Foreskin keratinocyte (primary cell): ENCODE measurements at places on chromosomes 6 and 20. TPM values are rescaled to one million over a fixed set of nuclear protein-coding genes. Genes with fewer than 3 reads are reported as not detected.
A peak's percentile ranks its signal among the peaks of the same experiment; 100 is the strongest.

- no peak for DNase-seq
Observed at GRCh38 chr6:165636402-165637048, 26.5 kb downstream of the PDE10A start.

Gene SRSF12
- 0.32 and 0.51 TPM in 2 replicates for total RNA-seq

DNA sequence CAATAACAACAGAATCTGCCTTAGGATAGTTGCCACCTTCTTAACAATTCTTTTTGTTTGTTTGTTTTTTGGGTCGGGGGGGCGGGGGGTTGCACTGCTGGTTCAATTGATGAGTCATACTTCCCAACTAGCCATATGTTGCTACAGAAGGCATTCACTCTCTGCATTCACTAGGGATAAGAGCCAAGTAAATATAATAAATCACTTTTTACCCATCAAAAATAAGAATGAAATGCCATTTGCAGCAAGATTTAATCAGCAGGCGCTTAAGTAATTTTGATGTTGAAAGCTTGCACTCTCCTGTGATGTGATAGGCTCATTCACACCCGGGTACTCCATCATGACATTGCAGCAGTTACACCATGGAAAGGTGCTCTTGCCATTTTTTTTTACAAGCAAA is 209.8 kb downstream of the HIVEP2 start:
- DNase-seq = no peak

Gene DOK5
- total RNA-seq = not detected in 2 replicates

- DNase-seq = peak; percentile 95
Observed at GRCh38 chr6:32969685-32970412, 1.5 kb downstream of the BRD2 start.

DNA sequence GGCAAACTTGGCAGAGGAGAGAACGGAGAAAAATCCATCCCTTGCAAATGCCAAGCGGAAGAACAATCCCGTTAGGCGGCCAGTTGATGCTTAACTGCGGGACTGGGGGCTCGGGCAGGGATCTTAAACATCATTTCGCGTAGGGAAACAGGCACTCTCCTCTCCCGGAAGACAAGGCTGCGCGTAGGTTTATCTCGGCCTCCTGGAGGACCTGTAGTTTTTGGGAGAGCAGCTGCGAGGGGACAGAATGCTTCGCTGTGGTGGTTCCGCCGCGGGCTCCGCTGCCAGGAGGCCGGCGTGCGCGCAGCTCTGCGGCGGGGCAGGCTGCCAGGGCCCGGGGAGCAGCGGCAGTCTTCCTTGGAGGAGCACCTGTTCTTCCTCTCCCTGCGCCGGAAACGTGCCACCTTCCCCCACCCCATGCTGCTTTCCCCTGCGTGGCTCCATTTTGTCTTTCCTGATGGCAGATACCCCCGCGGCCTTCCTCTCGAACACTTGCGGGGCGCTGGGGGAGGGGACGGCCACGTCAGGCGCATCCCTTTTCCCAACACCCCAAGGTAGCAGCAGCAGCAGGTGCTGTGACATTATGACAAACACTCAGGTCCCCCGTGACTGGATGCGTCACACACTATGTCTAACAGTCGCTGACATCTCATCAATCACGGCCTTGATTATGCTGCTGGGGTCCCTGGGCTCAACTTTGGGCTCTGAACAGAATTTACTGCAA is 230.7 kb upstream of the BTBD3 start:
- peak; percentile 6 for DNase-seq

- no peak for DNase-seq
Observed at GRCh38 chr6:55578537-55579363, at the start of gene HMGCLL1. TSS of gene HMGCLL1 (minus strand) at chr6:55579192. CDS start at chr6:55579055, 137 bp downstream.

GRCh38 chr6:154960299-154960843 is 34.7 kb upstream of the TIAM2 start:
- no peak for DNase-seq

GRCh38 chr6:139643986-139644385 is 269.5 kb upstream of the CITED2 start:
- no peak for DNase-seq

GRCh38 chr20:6295127-6295866 is 172.5 kb upstream of the FERMT1 start:
- no peak for DNase-seq

DNA sequence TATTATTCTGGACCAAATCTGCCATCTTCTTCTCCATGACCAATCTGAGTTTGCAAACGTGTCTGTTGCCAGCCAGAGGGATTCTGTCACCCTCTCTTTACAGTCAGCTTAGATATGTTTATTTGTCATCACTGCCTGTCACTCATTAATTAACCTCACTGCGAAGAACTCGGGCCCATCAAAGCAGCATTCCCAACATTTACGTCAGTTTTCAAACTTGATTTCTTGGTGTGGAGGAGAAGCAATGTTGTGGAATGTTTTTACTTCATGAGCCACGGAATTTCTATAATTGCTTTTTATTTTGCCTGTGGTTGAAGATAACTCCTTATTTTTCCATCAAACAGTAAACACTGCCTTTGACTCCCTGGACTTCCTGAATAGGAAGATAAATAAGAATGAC is 91.8 kb upstream of the CNKSR3 start:
- no peak for DNase-seq

GRCh38 chr6:162325051-162325450 is 402.5 kb downstream of the PRKN start:
- DNase-seq = no peak

Gene CENPW
- 39.2 and 50.7 TPM in 2 replicates for total RNA-seq

DNA sequence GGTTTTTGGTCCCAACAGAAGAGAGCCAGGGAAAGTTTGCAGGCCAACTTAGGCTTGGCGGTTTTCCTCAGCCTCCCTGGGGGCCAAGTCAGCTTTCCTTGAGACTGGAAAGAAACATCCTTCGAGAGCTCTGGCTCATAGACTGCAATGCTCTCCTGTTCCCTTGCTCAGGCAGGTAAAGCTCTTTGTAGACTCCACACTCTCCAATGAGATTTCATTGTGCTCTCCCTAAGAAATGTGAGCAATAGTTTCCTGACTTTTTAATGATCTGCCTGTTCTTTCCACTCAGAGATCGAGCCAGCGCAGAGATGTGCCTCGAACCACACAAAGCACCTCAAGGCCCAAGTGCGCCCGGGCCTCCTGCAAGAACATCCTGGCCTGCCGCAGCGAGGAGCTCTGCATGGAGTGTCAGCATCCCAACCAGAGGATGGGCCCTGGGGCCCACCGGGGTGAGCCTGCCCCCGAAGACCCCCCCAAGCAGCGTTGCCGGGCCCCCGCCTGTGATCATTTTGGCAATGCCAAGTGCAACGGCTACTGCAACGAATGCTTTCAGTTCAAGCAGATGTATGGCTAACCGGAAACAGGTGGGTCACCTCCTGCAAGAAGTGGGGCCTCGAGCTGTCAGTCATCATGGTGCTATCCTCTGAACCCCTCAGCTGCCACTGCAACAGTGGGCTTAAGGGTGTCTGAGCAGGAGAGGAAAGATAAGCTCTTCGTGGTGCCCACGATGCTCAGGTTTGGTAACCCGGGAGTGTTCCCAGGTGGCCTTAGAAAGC is 13.9 kb downstream of the TNFAIP3 start:
- DNase-seq = peak; percentile 12

DNA sequence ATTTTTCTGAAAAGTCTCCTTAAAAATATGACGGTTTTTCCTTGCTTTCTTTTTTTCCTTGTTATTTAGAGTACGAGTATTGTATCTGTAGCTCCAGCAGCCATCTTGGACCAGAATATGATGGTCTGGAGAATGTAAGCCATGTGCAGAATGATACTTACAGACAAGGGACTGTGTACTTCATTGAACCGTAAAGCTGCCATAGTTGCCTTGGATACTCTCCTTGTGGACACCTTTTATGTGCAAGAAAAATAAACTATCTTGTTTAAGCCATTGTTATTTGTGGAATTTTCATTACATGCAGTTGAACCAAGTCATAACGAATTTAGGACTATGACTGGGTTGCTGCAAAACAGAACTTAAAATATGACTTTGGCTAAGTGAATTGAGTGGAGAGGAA is 485.8 kb upstream of the CITED2 start:
- DNase-seq = no peak

Gene GPR6
- total RNA-seq = not detected in 2 replicates

GRCh38 chr20:48676125-48676524 is 151.7 kb downstream of the PREX1 start:
- no peak for DNase-seq

GRCh38 chr6:6333501-6333900 is 13.0 kb upstream of the F13A1 start:
- DNase-seq = no peak

DNA sequence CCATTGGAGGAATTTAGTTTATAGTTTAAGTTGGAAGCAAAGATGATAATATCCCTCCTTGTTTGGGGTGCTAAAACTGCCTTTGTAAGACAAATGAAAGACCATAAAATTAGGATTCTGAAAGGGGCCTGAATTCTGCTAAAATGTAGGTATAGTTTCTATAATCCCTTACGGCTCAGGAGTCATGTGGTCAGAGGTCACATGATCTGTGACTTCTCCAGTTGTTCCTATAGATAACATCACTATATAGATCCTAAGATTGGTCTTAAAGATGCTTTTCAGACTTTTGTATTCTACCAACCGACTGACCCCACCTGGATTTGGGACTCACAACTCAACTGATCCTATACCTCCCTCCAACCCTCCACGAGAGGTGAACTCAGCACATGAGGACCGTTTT is 36.6 kb downstream of the ZNF311 start:
- DNase-seq = no peak

GRCh38 chr6:38214159-38214558 is 394.6 kb downstream of the ZFAND3 start:
- no peak for DNase-seq

DNA sequence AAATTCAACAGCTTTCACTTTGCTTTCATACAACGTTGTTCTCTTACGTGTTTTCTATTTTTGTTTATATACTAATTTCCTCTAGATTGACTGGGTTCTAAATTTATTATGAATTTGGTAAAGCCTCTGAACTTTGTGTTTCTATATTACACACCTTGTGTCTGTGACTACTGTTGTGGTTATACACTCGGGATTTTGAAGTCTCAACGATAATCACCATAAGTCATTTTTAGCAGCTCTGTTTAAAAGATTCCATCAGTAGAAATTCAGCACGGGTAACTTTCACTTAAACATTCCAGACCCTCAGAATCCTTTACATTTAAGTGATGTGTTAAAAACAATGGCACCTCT is 31.8 kb upstream of the HBS1L start:
- no peak for DNase-seq

GRCh38 chr20:33771938-33772337 is 39.2 kb upstream of the CHMP4B start:
- no peak for DNase-seq
